ENCODE measurements at places on chromosomes 7 and 10.

- DNase-seq, result no peak
Observed at GRCh38 chr10:119488675-119489074, 53.8 kb downstream of the RGS10 start.

GRCh38 chr7:151013733-151014497 lies 10.4 kb downstream of the ATG9B start:
- DNase-seq, result no peak

- peak; percentile 13 for DNase-seq
Observed at GRCh38 chr10:109866995-109867635, 56.2 kb downstream of the XPNPEP1 start.

DNA sequence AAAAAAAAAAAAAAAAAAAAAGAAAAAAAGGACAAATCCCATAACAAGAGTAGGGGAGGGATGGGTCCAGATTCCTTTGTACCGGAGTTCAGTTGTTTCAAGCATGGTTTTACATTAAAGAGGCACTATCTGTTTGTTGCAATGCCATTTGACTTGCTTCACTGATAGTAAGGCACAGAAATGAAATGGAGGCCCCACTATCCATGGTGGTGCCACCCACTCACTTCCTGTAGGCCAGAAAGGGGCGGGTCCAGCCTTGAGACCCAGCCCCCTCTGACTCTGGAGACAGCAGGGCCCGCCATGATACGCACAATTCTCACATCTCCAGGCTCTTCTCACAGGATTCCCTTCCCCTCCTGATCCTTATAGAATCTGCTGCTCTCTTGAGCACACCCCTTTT lies 100.0 kb downstream of the CLEC2L start:
- DNase-seq, result no peak

DNA sequence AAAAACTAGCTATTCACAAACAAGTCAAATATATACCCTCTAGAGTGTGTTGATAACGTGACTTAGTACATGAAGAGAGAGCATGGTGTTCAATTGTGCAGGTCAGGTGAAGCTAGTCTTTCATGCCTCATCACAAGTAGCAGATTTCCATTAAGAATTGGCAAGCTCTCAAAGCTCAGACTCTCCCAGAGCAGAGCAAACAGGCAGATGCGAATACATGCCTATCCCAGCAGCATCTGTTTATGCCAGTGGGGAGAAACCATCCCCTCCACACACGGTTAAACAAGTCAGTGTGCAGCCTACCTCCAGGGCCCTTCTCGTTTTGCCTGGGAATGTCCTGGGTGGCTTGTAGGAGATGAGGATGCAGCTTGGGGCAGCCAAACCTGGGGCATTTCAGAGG lies 532.5 kb upstream of the C7orf33 start:
- DNase-seq, result no peak

Measured in pulmonary artery endothelial cell (primary cell).